ENCODE measurements at places on chromosomes 2 and 18.

GRCh38 chr2:65369574-65369973 lies 62.8 kb downstream of the SPRED2 start:
- DNase-seq, result no peak

- DNase-seq, result no peak
Observed at GRCh38 chr18:9449600-9450414, 25.5 kb upstream of the RALBP1 start.

- no peak for DNase-seq
Observed at GRCh38 chr18:68742206-68742605, 27.3 kb upstream of the TMX3 start.

- no peak for DNase-seq
Observed at GRCh38 chr2:216632952-216633615, at the start of gene IGFBP2. Gene IGFBP2, plus strand, starts transcription at chr2:216633420. Its CDS starts 104 bp downstream, at chr2:216633524.

GRCh38 chr2:238420878-238421694 lies 5.6 kb upstream of the ASB1 start:
- no peak for DNase-seq

DNA sequence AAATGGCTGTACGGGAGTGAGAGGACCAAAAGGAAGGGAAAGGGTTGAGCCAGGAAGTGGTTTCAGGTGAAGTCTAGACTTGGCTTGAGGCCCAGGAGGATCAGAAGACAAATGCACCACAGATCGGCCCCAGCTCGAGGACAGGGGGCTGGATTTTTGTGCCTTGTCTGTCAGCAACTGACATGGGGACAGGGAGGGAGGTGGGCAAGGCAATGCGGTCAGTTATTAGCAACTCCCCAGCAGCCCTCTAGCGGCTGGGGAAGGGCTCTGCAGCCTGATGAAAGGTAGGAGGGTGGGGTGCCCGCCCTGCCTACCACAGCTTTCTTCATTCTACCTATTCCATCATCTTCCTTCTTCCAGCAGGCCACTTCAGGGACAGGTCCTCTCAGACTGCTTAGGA lies 50.0 kb downstream of the CPO start:
- no peak for DNase-seq

GRCh38 chr2:45891719-45892424 lies 240.4 kb downstream of the PRKCE start:
- no peak for DNase-seq

GRCh38 chr2:30446602-30447148 lies 371 bp upstream of the LCLAT1 start:
- no peak for DNase-seq

DNA sequence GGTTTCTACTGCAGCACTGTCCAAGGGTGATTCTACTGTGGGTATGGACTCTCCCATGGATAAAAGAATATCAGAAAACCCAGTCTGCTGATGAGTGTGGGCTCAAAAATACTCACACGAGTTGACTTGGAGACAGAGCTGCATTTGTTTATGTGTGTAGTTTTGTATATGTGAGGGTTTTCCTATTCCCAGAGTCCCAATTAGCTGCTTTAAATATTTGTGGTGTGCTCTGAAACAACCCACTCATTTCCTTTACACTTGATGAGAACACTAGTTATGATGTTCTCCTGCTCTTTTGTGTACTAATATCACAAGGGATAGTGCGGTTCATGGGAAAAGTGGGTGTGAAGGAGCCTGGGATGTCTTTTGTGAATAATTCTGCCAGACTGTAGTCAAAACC lies 337.3 kb downstream of the PLCL1 start:
- DNase-seq, result no peak
